ENCODE measurements at places on chromosomes 16 and 17. TPM values are rescaled to one million over a fixed set of nuclear protein-coding genes. Genes with fewer than 3 reads are reported as not detected.

- H3K4me1 ChIP-seq = peaks cover 13% of the 10 kb centered on the region
- H3K4me3 ChIP-seq = peak overlapping the region; percentile 79
- peak; percentile 56 for DNase-seq
- no peaks in the 10 kb centered on the region for H3K36me3 ChIP-seq
- peak overlapping the region; percentile 91 for H3K27ac ChIP-seq
Measured at GRCh38 chr16:48609652-48610029, 339 bp downstream of the N4BP1 start.

GRCh38 chr17:1137465-1137894 lies 42.3 kb downstream of the ABR start:
- DNase-seq = peak; percentile 80
- H3K4me3 ChIP-seq = no peak overlapping the region
- no peaks in the 10 kb centered on the region for H3K4me1 ChIP-seq
- no peaks in the 10 kb centered on the region for H3K36me3 ChIP-seq
- H3K27ac ChIP-seq = no peak overlapping the region

DNA sequence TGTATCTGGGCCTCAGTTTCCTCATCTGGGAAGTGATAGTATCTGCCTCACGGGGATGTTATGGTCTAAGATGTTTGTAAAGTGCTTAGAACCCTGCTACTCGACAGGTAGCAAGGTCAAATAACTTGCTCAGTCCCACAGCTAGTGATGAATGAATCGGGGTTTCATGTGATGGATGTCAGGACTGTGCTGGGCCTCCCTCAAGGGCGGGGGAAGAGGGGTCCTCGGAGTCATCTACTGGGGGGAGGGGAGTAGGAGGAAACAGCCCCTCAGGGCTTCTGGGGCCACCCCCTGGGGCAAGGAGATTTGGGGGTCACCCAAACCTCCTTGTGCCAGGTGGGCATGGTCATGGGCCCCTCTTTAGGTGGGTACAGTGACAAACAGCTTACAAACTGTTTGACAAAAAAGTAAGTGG lies 732 bp downstream of the PNPO start:
- H3K4me1 ChIP-seq = peaks cover 9% of the 10 kb centered on the region
- peak overlapping the region; percentile 80 for H3K27ac ChIP-seq
- peak overlapping the region; percentile 65 for H3K4me3 ChIP-seq

KRTAP1-1 gene
- not detected for total RNA-seq

KRT36 gene
- total RNA-seq = not detected

Measured in colonic mucosa (tissue), 4 donors.